ENCODE measurements at places on chromosomes 3 and 15.

DNA sequence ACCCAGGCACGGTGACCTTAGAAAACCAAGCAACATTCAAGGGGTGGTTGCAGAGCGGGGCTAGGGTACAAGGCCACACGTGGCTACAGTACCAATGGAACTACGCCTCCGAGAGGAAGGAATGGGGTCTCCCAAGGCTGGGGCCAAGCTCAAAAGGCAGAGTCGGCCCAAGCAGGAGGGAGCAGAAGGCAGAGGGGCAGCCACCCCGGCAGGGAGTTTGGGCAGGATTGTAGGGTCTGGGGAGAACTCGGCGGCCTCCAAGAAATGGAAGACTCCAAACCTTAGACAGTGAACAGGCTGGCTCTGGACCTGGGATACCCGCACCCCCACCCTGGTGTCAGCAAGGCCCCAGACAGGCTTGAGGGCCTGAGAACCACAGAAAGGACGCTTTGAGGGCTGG is 28.7 kb downstream of the ATRIP start:
- DNase-seq: no peak

GRCh38 chr3:4831580-4831950 is 147.7 kb upstream of the BHLHE40 start:
- no peak for DNase-seq

DNA sequence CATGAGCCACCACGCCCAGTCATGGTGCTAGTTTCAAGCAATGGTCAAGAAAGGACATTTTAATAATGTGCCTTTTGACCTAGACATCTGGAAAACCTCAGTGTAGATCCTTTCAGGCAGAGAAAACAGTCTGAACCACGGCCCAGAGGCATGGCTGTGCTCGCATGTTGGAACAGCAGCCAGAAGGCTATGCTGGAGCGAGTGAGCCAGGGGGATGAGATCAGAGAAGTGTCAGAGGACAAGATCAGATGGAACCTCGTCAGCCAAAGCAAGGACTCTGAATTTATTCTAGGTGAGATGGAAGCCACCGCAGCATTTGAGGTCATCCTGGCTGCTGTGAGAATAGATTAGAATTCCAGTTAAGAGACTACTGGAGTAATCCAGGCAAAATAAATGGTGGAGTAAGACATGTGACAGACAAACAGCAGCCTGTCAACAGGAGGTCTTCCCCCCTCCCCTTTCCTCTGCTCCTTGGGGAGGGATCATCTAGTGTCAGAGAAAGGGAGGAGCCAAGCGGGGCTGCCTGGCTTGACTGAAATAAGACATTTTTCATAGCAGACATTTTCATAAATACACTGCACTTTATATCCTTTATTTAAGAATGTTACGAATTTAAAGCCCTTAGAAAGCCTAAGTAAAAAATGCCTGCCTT is 40.4 kb upstream of the ACKR4 start:
- DNase-seq: no peak

GRCh38 chr3:13141991-13142412 is 68.8 kb upstream of the IQSEC1 start:
- DNase-seq: no peak

- DNase-seq: no peak
Measured at GRCh38 chr15:64455961-64456371, 4.4 kb upstream of the ZNF609 start.

DNA sequence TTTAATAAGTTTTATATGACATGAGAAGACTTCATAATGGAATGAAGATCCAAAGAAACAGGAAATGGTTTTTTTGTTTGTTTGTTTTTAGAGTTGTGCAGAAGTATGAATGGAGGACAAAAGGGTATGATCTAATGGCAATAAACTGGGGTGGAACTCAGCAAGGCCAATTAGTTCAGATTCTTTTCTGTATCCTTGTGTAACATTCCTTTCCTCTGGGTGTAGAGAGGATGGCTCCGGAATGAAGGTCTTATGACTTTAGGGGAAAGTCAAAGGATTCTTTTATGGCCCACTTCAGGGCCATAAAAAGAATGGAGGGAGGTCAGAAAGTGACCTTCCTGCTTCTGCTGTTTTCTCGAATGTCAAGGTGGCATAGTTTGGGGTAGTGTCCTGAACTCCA is 152.6 kb downstream of the DPH6 start:
- DNase-seq: no peak

GRCh38 chr15:55819397-55820034 is 76.6 kb upstream of the PRTG start:
- DNase-seq: no peak

DNA sequence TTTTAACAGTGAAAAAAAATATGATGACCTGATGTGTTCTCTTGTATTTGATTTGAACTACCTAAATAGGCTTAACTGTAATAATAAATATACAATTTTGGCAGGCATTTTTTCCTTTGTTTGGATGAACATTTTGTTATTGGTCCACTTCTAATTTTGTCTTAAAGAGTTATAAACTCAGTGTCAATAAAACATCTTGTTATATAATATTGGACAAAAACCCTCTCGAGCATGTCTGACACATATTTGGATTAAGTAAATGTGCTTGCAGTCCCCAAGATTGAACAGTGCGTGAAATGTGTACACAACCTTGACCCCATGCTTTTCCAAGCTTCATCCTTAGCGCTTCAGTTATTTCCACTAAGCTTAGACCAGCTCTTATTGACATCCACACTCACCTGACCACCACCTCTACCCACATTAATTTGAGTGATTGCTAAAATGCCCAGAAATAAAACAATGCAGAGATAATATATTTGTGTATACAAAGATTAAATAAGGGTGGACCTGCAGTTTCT is 131.7 kb upstream of the ZBED2 start:
- no peak for DNase-seq

DNA sequence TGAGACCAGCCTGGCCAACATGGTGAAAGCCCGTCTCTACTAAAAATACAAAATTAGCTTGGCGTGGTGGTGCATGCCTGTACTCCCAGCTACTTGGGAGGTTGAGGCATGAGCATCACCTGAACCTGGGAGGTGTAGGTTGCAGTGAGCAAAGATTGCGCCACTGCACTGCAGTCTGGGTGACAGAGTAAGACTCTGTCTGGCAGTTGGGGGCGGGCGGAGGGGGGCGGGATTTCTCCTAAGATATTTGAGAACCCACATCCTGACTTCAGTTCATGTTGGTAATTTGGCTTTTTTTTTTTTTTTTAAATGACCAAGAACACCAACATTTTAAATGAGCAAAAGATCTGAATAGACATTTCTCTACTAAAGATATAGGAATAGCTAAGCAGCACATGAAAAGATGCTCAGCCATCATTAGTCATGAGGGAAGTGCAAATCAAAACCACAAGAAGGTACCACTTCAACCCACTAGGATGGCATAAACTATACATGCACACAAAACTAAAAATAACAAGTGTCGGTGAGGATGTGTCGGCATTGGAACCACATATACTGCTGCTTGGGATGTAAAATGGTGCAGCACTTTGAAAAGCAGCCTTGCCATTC is 75.6 kb upstream of the LMOD3 start:
- DNase-seq: peak; percentile 62

DNA sequence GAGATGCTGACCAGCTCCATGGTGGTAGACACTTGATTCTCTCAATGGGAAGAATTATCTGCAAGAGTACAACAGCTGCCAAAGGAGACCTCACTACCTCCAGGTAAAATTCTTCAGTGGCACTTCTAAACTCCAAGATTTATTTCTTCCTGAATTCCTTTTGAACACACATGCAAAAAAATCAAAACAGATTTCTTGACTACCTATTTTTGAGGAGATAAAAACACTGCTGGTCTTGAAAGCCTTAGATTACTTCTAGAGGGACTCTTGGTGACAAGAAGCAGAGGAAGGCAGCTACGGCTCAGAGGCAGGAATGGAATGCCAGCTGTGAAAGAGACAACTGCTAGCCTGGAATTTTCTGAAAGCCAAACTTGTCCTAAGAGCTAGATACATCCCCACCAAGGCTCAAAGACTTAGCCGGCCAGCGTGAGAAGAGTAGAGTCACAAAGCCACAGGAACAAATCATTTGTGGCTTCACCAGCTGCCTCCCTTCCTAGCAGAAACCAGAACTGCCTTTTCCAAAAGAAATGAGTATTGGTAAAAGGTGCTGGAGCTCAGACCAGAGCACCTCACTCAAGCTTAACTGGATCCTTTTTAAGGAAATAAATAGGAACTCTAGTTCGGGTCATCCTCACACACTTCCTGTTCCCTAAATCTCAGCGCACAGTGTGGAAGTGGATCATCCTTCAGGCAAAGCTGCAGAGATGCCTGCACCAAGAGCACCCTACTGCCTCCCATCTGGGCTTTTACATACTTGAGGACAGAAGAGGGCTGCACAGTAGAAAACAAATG is 32.6 kb downstream of the CLK3 start:
- DNase-seq: no peak

All from activated CD4-positive, alpha-beta T cell treated with anti-CD3 and anti-CD28 coated beads for 24 hours (primary cell).